ENCODE measurements at places on chromosomes 7 and 10.

DNA sequence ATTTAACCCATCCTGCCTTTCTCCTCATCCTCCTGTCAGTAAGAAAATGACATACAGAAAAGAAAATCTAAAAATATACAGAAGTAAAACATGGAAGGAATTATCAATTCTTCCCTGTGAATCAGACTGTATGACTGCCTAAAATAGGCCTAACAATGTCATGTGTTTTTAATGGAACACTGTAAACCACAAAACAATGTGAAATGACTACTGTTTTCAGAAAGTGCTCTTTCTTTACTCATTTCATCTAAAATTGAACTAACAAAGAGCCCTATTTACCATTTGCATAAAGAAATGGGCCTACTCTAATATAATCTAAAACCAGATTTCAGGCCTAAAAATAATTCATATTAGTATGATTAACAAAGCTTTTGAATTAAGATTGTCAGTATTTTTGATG lies 35.7 kb downstream of the SEMA3E start:
- no peak for DNase-seq

DNA sequence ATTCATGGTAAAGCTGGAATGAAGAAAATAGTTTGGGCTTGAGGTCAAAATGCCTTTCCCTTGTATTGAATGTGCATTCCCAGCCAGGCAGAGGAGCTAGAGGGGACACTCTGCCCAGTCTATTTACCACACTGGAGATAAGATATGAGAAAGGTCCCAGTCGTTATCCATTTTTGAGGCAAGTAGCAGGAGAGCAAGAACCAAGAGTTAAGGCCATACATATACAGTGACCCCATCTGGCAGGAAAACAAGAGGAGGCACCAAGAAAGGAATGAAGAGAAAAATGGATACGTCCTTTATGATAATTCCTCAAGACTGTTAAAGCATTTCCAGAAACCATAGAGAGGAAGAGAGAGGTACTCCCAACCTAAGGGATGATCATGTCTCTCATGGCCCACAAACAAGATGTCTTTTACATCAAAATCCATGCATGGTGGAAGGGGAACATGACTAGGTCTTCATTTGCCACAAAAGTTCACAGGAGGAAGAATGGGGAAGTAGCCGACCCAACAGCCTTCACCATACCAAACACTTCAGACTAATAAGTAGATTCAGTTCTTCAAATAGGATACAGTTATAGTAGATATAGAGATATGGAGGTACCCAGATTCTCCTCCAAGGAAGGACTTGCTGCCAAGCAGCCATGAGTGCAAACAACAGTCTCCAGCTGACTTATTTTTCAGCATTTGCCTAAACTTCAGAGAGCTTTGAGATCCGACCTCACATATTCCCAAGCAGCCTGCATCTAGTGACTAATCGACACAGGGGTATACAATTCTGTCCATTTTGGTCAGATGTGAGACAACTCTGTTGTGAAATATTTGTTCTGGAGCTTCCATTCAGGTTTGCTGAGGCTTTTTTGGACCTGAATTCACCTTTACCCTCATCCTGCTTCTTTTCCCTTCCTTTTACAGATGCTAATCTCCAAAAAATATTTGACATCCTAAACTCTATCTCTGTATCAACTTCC lies 61.1 kb upstream of the CCDC71L start:
- no peak for DNase-seq

GRCh38 chr7:74029991-74030415 lies 2.0 kb downstream of the ELN start:
- DNase-seq = no peak

DNA sequence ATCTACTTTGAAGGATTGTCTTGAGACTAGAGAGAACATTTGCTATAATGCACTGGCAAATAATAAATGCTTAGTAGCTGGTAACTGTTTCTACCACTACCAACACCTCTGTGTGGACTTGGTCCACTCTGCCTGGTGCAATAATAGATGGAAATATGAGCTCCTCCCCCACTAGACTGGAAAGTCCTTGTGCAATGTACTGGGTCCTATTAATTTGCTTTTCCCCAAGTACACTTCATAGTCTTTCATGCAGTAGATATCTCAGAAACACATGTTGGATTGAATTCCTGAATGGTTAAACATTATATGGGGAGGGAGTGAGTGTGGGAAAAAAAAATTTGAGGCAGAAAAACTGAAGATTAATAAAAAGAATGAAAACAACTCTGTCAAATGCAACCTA lies 119.3 kb downstream of the C10orf90 start:
- no peak for DNase-seq

GRCh38 chr10:51524041-51524440 lies 175.4 kb downstream of the CSTF2T start:
- DNase-seq = no peak

- no peak for DNase-seq
These were observed 263.4 kb downstream of the KCNMA1 start for GRCh38 chr10:77374189-77374656.

DNA sequence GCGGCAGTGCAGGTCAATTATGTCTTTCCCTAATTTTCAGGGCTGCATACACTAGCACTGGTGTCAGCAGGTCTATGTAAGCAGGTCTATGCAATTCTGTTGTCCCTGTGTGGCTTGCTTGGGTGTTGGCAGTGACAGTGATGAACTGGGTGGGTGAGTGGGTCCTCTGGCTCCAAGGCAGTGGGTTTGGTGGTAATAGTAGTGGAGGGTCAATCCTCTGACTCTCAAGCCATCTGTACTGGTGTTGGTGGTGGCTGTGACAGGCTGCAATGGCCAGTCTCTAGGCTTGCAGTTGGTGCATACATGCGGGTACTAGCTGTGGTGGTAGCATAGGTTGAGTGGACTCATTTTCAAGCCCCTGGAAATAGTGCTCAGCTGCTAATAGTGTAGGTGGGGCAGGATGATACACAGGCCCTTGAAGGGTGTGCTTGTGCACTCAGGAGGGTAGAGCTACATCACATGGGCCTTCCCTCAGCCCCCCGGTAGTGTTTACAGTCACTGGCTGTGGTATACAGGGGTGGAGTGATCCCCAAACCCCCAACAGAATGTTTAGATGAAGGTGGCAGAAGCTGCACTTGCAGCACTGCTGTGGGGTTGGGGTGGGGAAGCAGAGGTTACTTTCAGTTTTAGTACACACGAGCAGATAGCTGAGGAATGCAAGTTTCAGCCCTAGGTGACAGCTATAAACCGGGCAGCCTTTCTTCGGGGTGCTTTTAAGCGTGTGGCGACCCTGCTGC lies 331.3 kb downstream of the PCDH15 start:
- DNase-seq = no peak

DNA sequence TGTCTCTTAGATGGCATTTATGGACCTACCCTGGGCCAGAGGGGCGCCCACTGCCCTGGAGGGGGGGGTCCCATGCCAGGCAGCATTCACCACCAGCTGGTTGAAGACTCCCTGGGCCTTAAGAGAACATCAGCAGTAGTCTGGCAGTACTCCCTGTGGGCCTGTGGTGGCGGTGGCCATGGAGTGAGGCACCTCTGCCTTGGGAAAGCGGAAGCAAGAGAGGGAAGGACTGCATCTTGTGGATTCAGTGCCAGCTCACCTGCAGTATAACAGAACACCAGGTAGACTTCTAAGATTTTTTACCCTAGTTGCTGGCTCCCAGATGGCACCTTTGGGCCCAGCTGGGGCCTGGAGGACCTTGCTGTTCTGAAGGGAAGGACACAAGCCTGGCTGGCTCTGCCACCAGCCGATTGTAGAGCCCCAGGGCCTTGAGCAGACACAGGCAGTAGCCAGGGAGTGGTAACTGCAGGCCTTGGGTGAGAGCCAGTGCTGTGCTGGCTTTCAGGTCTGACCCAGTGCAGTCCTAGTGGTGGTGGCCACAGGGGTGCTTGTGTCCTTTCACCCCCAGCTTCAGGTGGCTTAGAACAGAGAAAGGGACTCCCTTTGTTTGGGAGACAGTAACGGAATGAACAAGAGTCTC lies 15.8 kb downstream of the PLAC9 start:
- DNase-seq = no peak

DNA sequence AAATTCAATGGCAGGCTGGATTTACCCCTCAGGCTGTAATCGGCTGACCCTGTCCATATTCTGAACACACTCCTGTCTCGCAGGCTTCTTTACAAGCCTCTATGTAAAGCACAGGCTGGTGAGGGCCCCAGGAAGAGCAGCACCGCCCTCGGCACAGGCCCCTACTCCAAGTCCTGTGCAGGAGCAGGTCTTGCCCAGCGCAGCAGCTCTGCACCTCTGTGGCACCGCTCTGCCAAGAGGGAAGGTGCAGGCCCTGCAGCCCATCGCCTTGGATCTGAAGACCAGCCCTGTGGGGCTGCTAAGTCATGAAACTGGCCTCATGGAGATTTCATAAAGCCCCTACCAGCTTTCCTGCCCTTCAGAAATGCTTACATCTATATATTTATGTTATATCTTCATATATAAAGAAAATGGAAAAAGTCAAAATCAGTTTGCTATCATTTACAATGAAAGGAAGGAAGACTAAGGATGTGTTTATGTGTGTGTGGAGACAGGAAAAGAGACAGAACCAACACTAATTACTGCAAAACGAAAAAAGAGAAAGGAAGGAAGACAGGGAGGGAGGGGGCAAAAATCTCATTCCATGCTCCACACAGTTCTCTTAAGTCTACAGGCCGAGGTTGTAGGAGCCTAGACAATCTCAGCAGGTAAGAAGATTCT lies 9.6 kb downstream of the TMEM176B start:
- DNase-seq = no peak

DNA sequence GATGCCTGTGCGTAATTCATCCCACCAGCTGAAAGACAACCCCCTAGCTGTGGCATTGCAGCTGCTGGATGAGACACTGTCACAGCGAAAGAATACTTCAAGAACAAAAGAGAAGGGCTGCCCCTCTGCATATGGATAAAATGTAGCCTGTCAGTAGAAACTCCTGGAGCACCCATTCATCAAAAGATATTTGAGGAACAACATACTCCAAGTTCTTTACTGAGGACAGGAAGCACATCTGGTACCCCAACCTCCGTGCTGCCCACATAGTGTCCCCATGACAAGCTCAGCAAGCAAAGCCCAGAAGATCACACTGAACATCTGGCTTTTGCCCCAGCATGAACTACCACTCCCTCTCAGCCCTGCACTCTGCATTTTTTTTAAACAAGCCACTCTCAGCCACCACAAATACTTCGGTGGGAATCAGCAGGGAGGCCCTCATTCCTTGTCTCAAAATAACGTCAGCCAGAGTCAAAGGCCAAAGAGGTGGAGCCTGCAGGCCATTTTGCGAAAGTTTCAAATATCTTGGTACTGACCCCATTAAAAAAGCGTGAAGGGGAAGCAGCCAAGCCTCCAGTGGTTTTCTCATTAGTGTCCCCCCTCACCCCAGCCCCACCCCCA lies 1.7 kb downstream of the CREB3L2 start:
- peak; percentile 51 for DNase-seq

DNA sequence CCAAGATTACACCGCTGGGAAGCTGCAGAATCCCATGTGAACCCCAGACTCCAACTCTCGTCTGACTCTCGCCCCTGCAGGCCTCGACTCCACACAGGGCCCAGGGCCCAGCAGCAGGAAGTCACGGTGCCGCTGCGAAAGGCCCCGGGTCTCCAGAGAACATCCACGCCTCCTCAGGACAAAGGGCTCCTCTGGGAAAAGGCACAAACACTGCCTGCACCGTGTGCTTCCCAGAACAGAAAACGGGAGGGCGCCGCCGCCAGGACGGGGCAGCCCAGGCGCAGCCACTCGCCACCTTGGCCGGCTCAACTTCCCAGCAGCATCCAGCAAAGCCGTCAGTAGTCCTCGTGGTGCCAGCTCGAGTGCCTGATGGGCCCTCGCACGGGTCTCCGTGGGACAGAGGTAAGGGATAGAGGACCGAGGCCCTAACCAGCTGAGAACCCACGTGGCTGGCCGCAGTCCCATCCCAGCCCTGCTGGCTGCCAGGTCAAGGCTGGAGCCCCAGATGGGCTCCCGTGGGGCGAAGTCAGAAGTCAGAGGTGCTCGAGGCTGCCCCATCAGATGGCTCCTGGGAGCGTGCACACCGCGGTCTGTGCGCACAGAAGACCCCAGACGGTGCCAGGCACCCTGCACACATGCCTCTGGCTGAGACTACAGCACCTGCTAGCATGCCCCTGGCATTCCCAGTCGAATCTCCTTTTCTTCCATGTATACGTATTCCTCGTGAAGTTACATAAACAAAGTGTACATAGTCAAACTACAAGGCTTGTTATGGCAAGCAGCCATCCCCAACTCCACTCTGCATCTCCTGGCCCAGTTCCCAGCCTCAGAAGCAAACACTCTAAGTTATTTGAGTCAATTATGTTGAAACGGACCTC lies 60.2 kb downstream of the MAD1L1 start:
- no peak for DNase-seq

GRCh38 chr7:19958309-19958896 lies 185.0 kb upstream of the TMEM196 start:
- no peak for DNase-seq

GRCh38 chr10:72567889-72568640 lies 57.8 kb downstream of the MICU1 start:
- DNase-seq = peak; percentile 19

- DNase-seq = no peak
These were observed 10.2 kb upstream of the ZFYVE27 start for GRCh38 chr10:97726636-97727178.

DNA sequence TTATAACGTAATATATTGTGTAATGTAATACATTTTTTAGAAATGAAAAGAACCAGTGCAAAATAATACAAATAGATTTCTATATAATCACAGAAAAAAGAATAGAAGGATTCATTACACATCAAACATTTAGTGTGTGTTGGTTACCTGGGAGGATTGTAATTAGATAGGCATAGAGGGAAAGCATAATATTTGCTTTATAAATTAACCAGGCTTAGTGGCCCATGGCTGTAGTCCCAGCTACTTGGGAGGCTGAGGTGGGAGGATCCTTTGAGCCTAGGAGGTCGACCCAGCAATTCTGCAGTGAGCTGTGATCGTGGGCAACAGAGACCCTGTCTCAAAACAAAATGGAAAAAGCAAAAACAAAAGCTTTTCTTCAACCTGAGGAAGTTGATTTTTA lies 5.0 kb upstream of the CNOT4 start:
- no peak for DNase-seq

DNA sequence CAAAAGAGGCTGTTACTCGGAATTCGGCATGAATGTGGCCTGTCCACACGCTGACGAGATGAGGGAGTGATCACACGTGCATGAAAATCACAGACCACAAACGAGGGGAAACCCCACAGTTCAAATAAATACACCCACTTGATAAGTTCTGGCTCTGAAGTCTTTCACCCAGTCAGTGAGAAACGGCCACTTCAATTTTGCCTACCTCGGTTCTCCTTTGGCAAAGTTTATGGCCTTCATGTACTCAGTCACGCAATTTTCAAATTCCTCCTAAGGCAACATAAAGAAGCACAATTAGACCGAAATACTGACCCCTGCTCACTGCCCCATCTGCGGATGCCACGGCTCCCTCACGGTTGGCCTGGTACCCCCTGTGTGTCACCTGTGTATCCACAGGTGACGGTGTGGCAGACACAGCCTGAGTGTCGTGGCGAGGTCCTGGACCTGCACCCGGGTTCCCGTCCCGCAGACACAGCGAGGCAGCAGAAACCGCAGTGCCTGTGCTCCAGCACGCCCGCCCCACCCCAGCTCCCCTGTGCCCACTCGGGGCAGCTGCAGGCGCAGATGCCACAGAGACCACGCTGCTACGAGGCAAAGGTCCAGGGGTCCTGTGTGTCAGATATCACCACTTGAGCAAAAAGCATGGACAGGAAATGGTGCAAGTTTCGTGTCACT lies 1.4 kb downstream of the CFAP46 start:
- no peak for DNase-seq

GRCh38 chr7:25906003-25906402 lies 246.0 kb upstream of the NFE2L3 start:
- no peak for DNase-seq

GRCh38 chr10:130905921-130906320 lies 405.6 kb downstream of the TCERG1L start:
- no peak for DNase-seq

- no peak for DNase-seq
These were observed 273.3 kb upstream of the SP4 start for GRCh38 chr7:21154614-21155013.
